ENCODE measurements at places on chromosomes 4 and X.

DNA sequence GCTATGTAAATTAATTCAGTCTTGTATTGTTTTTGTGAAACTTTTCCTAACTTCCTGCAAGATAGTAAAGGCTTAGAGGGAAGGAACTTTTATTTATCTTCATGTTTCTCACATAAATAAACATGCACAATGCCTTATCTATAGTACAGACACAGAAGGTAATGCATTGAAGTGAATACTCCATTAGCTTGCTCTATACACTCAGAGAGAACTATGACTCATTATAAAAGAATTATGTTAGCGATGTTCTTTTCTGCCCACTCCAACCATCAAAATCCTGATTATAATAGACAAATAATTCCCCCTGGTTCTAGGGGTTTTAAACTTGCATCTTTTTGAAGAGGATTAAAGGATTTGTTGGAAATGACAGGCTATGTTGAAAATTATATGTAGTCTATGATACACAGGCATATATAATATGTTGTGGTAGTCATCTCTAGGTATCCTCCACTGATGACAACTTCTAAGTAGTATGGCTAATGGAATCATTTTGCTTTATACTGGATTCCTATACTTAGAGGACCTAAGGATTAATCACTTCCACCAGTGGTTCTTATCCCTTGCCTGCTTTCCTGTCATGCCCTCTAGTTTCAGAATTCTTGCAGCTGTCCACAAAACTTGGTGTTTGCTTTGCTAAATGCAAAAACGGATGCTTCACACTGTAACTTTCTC lies 115.7 kb downstream of the NDST4 start:
- DNase-seq, result no peak

DNA sequence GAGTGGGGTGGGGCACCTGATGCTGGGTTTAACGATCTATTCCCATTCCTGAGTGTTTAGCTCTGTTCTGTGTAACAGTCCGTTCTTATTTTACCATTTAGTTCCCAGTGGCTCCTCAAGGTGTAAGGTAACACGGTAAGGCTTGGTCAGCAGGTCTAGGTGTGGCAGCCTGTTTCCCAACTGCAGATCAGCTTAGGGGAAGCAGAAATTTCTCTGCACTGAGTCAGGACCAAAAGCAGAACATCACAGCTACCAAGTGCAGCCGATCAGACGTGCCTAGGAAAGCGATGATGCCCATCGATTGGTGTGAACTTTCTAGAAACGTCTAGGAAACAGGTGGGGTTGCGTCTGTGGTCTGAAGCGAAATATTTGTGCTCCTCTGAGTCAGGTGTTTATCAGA lies 240.1 kb downstream of the STIM2 start:
- no peak for DNase-seq

- DNase-seq, result no peak
Observed at GRCh38 chrX:29724316-29724715, 491.0 kb upstream of the MAGEB2 start.

- DNase-seq, result no peak
Observed at GRCh38 chr4:158819942-158820786, 51.3 kb downstream of the FNIP2 start.

DNA sequence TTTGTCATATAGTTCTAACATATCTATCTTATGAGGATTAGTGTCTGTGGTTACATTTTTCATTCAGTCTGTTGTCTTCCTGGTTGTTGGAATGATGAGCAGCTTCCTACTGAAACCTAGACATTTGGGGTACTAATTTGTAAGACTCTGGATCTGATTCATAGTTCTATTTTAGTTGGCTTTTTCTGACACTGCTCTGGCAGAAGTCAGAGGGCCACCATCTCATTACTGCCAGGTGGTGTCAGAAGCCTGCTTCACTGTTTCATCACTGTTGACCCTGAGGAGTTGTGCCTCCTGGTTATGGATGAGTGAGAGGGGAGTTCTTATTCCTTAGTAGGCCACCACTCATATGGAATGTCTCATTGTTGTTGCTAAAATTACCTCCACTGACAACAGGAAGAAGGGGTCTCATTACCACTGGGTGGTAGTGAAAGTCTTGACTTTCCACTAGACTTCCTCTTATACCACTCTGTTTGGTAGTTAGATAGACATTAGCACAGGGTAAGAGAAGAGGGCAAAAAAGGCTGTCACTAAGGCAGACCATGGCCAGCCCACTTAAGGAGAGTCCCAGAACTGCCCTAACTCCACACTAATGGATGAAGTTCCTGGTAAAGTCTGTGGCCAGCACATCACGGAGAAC lies 395.2 kb downstream of the SPOCK3 start:
- DNase-seq, result no peak

DNA sequence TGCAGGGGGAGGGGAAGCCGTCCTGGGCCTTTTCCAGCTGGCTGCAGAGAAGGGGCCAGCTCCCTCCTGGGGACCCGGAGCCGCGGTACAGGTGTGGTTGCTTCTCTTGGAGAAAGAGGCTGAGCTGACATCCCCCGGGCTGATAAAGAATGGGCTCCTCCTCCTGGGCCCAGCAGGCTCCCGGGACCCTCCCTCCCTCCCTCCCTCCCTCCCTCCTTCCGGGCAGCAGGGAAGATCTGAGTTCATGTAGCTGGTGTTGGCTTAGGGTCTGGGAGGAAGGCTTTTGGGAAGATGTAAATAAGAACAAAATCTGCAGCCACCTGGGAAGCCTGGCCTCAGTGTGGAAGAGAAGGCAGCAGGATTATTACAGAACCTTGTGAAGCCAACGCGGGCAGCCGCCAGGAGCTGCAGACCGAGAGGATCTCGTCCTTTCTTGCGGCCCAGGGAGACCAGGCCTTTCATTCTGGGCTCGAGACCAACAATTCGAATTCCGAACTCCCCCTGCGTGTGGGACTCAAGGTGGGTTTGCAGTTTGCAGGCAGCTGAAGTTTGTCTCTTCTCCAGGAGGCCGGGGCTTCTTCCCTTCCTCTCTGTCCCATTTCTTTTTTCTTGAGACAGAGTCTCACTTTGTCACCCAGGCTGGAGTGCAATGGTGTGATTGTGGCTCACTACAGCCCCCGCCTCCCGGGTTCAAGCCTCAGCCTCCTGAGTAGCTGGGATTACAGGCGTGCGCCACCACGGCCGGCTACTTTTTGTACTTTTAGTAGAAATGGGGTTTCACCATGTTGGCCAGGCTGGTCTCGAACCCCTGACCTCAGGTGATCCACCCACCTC lies at the start of gene PLCXD1:
Gene PLCXD1, plus strand, starts transcription at position 216 of the 834 bp plus-strand sequence. CDS start 2,807 bp downstream, outside the sequence.
- peak; percentile 71 for DNase-seq

- DNase-seq, result no peak
Observed at GRCh38 chrX:136616987-136617685, 30.8 kb upstream of the CD40LG start.
